Activated T-helper 2 cell treated with anti-CD3 and anti-CD28 coated beads, Interferon-gamma antibody, Interleukin-2, Interleukin-4, amounts not matched to agents 10 μg/mL and 5 μg/mL and 100 μg/mL, durations not matched to agents 14 hours and 24 hours and 36 hours (primary cell): ENCODE measurements at places on chromosomes 6 and 20. TPM values are rescaled to one million over a fixed set of nuclear protein-coding genes. Genes with fewer than 3 reads are reported as not detected.

DNA sequence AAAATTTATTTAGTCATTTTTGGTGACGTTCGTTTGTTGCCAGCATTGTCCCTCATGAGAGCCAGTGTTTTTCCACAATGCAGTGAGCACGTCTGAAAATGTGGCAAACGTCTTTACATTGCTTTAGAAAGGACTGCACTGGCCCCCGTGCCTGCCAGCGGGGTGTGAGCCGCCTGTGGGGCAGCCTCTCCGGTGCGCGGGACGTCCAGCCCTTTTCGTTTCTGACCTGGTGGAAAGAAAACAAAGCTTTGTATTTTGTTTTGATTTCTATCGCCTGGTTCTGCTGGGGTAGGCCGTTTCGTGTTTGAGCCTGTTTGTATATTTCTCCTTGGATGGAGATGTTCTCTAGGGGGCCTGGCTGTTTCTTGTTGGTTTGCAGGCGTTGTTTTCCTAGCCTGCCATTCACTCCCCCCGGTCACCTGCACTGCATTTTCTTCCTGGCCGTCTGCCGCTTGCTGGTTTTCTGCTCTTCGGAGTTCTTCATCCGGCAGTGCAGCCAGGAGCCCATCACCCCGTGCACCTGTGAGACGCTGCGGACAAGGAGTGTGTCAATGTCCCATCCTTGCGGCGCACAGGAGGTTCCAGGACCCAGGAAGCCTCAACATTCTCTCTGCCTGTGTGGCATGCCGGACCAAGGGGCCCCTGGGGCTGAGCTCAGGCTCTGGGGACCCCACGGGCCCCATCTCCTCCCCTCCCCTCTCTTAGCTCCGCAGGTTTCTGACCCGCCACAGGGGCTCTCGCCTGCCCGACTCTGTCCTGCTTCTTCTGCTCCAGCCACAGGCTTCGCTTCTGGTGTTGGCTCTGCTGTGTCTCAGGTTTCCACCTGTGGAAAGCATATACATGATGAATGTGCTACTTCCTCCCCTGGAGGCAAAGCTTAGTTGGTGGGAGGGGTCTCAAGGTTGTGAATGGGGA lies 100.5 kb downstream of the CDH4 start:
- no peak for DNase-seq

TRIM15 gene
- 0.41 and 0.46 TPM in 2 replicates for total RNA-seq

GTSF1L gene
- 0.48 TPM in 1 of 2 replicates, not detected in the other for total RNA-seq

GRCh38 chr6:113859349-113860180 lies 2.4 kb downstream of the MARCKS start:
- no peak for DNase-seq

RALGAPB gene
- 30.0 and 33.1 TPM in 2 replicates for total RNA-seq

DNA sequence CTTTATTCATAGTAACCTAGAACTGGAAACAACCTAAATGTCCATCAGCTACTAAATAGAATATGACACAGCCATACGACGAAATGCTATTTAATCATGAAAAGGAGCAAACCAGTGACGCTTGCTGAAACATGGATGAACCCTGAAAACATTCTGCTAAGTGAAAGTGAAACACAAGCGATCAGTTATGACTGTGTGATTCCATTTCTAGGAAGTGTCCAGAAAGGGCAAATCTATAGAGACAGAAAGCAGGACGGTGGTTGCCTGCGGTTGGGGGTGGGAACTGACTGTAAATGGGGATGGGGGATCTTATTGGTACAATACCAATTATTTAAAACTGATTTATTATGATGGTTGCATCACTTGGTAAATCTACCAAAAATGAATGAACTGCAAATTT lies 126.8 kb downstream of the IPCEF1 start:
- DNase-seq = peak; percentile 45

DLL1 gene
- total RNA-seq = not detected in 2 replicates

- DNase-seq = no peak
These were observed 64.0 kb downstream of the BCKDHB start for GRCh38 chr6:80170433-80170832.

FNDC11 gene
- total RNA-seq = 0.18 and 0.27 TPM in 2 replicates

DNA sequence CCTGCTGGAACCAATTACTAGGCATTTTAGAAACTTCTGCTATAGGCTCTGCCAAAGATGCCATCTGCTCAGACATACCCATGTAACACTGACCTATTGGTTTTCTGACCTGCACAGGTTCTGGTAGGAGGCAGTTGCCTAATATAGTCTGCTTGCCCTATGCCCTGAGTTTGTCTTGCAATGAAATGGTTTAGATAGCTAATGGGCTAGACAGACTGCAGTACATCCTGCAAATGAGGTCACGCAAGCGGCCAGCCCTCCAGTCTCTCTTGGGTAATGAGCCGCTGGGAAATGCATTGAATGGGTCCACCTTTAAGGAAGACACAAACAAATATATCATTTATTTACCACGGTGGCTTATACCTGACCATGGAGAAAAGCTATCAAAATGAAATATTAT lies 90.6 kb upstream of the B3GAT2 start:
- no peak for DNase-seq

DNA sequence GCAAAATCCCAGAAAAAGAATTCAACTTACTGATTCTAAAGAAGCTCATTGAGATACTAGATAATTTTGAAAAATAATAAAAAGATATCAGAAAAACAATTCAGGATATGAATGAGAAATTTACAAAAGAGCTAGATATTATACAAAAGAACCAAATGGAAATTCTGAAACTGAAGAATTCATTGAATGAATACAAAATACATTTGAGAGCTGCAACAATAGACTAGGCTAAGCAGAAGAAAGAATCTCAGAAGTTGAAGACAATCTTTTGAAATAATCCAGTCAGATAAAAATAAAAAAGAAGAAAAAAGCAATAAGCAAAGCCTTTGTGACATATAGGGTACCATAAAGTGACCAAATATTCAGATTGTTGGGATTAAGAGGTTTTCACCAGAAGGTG lies 206.0 kb downstream of the CD109 start:
- DNase-seq = no peak

OLIG3 gene
- not detected in 2 replicates for total RNA-seq

DNA sequence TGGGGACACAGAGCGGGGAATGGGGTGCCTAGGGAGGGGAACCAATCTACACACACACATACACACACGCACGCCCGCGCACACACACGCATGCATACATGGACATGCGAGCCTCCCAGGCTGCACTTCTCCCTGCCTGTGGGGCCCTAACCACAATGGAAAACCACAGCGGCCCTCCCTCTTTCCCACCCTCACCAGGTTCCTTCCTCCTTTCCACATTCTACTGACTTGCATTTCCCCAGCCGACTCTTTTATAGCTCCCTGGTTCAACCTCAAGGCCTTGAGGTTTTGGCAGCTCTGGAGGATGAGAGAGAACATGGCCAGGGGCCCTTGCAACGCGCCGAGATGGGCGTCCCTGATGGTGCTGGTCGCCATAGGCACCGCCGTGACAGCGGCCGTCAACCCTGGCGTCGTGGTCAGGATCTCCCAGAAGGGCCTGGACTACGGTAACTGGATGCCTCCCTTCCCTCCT lies at the start of gene BPI:
TSS of gene BPI (plus strand) at position 249 of the 472 bp plus-strand sequence. CDS start at position 317, 68 bp downstream.
- no peak for DNase-seq

- DNase-seq = no peak
These were observed 245.4 kb upstream of the EXOC2 start for GRCh38 chr6:938271-938905.

TPMT gene
- 5.0 and 5.2 TPM in 2 replicates for total RNA-seq

- peak; percentile 31 for DNase-seq
These were observed 917 bp upstream of the TEAD3 start for GRCh38 chr6:35497571-35498421.

GRCh38 chr20:44475372-44475693 lies 341 bp upstream of the TTPAL start:
- DNase-seq = no peak

PSORS1C1 gene
- not detected in 2 replicates for total RNA-seq

DNA sequence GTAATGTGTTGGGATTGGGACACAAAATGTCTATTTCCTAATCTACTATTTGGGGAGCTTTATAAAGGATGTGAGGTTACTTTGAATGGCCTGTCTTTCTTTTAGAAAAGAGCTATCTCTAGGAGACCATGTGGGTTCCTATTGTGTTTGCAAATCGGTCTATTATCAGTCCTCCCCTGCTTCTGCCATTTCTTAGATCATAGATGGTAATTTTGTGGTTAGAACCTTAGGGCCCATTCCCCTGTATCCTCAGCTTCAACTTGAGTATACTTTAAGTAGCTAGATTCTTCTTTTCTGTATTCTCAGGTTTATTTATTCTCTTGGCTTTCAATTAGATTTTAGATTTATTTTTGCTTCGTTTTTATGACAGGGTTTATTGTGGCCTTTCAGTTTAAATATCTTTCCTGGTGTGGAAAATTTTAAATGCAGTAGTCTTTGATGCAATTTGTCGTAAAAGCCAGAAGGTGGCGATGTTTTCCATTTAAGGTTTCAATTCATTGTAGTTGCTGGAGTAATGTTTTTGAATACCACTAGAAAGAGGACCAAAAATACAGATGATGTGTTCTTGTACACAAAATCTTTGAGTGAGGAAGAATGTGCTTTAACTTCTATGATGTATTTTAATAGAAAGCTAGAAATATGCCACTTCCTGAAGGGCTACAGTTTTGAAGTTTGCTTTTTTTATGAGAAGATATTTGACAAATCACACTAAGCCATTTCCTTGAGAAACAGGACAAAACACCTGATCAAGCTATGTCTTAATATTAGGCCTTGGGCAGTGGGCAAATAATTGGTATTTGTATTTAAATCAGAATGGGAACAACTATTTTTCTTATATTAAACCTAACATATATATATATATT lies 20.3 kb downstream of the TBPL1 start:
- no peak for DNase-seq

ZNF133 gene
- 8.7 and 10.0 TPM in 2 replicates for total RNA-seq

SEC63 gene
- total RNA-seq = 92.3 and 96.2 TPM in 2 replicates

NKAPL gene
- not detected in 2 replicates for total RNA-seq

- no peak for DNase-seq
These were observed 1.4 kb downstream of the WFDC2 start for GRCh38 chr20:45470937-45471336.

DNA sequence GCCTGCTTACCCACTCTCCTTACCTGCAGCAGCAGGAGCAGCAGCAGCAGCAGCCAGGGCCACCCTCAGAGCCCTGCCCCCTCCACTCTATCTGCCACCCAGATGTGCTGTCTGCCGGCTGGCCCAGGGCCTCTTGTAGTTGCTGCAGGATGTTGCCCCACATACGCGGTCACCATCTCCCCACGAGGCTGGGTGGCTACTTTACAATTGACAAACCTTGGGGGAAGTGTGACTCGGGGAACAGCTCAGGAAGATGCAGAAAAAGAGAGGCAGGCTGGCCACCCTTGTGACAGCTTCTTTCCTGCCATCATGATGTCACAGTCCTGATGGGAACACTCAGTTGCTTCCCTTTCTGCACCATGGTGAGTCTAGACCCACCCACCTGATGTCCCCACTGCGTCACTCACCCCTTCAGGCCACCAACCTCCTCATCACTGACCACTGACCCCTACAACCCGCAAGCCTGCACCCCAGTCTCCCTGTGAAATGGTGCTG lies 14.5 kb downstream of the TREM1 start:
- no peak for DNase-seq
